COLO829 (cell line): ENCODE measurements at places on chromosomes 3 and 15.

GRCh38 chr15:91887921-91888373 is 34.4 kb downstream of the SLCO3A1 start:
- DNase-seq = no peak

DNA sequence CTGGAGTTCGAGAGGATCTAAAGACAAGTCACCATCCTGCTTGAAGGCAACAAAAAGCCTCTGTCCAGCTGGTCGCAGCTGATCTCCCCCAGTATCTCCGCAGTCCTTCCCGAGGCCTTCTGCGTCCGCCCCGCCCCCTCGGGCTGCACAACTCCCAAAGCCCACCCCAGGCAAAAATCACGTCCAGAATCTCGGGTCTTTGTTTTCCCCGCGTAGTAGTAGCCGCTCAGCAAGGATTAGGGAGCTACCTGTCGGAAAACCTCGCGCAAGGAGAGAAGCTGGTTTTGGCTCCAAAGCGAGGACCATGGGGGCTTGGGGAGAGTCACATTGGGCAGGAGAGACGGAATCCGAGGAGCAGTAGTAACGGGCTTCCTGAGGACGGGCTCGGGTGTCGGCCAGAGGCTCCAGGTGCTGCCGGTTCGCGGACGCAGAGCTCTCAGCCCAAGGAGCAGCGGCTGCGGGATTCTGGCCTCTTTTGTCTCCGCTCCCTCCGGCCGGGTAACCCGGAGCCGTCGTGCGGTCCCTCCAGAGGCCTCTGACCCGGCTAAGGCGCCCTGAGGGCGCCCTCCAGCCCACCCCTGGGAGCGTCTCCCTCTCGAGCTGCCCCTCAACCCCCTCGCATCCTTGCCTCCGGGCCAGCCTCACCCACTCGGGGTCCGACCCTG is 401 bp downstream of the ZSCAN29 start:
- DNase-seq = no peak

DNA sequence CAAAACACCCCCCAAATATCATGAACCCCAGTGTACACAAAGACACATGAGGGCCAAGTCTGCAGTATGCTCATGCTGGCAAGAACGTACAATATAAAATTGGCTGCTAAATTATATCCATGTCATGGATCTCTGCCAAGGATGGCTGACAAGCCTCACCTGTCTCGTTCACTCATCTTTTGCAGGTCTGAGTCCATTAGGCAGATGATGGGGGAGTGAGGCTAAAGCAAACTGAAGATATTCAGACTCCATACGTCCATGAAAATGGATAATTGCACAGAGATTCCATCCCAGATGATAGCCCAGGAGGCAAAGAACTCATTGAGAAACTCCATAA is 122.3 kb upstream of the PTPRG start:
- DNase-seq = no peak

- DNase-seq = no peak
Measured at GRCh38 chr3:73350996-73351395, 273.7 kb downstream of the PDZRN3 start.

DNA sequence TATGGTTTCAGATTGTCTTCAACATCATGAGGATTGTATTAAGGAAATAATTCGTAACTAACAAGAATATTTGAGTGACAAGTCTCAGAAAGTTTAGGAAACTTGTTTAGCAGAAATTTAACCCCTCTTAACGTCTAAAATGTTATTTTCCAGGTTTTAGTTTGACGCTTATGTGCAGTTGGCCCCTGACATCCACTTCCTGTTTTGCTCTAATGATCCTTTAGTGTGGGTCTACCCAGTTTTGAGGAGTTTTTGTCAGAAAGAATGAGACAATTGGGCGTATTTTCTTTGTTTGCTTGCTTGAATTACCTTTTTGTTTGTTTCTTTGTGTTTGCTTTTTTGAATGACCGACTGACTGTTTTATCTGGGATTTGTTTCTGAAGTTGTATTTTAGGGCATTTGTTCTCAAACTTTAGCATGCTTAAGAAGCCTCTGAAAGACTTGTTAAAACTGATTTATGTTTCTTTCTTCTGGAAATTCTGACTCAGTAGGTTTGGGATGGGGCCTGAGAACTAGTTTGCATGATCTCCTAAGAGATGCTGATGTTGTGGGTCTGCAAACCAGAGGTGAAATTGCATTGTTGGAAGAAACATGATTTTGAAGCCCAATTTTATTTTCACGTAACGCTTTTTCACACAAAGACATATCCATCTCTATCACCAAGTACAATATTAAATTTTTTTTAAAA is 20.6 kb downstream of the RBMS3 start:
- no peak for DNase-seq

- no peak for DNase-seq
Measured at GRCh38 chr3:174060431-174060830, 662.9 kb downstream of the NLGN1 start.

DNA sequence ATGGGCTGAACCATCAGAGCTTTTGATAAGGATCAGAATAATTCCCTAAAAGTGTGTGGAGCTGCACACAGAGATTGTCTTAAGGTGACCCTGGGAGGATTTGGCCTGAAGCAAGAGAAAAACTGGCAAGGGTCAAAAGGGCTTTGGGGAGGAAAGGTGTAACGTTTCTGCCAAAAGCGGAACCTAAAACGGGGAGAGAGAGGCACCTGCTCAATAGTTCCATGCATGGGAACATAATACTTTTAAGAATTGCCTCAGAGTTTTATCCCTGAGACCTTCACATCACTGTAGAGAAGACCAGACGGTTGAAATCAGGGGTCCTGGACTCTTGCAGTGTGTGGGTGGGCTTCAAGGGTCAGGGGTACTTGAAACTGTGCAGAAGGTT is 5.9 kb downstream of the ZNF710 start:
- no peak for DNase-seq

DNA sequence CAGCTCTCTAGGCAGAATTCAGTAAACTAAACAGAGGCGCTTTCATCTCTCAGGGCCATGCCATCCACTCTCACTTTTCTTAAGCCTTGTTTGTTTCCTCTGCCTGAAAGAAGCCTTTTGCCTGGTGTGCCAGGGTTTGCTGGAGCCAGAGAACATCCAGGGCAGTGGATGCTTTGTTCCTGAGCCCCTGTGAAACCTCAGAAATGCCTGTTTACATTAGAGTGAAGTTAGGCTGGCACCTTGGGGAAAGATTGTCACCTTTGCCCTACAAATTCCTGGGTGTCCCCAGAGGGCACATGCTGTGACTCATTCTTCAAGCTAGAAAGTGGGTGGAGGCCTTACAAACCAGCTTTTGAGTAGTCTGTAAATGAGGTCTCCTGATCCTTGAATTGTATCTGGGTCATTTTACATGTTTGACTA is 10.7 kb upstream of the TRAK1 start:
- DNase-seq = peak; percentile 81
